Stimulated activated CD8-positive, alpha-beta memory T cell treated with anti-CD3 and anti-CD28 coated beads, Interleukin-7, amount 100 ng/mL, for 24 hours (primary cell): ENCODE measurements at places on chromosomes 13 and 19.
A peak's percentile ranks its signal among the peaks of the same experiment; 100 is the strongest.

DNA sequence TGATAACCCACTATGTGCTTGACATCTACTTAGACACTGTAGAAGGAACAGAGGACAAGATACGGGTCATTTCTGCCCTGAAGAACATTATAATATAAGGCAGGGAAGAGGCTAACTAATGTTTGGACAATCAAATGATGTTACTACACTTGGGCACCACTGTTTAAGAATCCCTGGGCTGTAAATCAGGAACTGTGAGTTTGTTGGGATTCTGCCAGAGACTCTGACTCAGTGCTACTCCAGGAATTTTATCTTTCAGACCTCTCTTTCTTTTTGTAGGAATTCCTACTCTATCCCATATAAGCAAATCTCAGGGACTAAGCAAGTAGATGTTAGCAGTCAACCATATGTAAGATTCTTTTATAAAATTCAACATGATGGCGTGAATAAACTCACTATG is 3.1 kb upstream of the ZNF471 start:
- DNase-seq, result no peak

DNA sequence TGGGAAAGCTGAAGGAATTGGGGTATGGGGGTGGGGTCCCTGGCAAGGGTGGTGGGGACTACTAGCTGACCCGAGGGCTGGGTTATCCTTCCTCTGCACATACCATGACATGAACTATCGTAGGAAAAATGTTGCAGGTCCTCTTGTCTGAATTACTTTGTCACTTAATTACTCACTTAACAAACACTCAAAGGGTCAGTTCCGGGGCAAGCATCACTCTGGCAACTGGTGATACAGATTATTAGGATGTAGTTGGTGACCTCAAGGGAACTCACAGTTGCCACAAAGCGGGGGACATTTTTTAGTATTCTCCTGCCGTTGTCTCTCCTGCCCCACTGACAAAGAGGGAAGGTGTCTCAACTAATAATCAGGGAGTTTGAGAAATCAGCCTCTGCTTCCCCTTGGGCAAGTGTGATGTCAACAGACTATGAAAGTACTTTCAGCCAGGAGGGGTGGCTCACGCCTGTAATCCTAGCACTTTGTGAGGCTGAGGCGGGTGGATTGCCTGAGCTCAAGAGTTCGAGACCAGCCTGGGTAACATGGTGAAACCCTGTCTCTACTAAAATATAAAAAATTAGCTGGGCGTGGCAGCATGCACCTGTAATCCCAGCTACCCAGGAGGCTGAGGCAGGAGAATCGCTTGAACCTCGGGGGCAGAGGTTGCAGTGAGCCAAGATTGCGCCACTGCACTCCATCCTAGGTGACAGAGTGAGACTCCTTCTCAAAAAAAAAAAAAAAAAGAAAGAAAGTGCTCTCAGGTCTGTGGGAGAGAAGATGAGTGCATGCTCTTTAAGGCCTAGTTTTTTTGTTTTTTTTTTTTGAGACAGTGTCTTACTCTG is 10.3 kb downstream of the DNAJB1 start:
- no peak for DNase-seq

GRCh38 chr19:50797429-50797780 is 7.2 kb downstream of the ACP4 start:
- DNase-seq, result no peak

DNA sequence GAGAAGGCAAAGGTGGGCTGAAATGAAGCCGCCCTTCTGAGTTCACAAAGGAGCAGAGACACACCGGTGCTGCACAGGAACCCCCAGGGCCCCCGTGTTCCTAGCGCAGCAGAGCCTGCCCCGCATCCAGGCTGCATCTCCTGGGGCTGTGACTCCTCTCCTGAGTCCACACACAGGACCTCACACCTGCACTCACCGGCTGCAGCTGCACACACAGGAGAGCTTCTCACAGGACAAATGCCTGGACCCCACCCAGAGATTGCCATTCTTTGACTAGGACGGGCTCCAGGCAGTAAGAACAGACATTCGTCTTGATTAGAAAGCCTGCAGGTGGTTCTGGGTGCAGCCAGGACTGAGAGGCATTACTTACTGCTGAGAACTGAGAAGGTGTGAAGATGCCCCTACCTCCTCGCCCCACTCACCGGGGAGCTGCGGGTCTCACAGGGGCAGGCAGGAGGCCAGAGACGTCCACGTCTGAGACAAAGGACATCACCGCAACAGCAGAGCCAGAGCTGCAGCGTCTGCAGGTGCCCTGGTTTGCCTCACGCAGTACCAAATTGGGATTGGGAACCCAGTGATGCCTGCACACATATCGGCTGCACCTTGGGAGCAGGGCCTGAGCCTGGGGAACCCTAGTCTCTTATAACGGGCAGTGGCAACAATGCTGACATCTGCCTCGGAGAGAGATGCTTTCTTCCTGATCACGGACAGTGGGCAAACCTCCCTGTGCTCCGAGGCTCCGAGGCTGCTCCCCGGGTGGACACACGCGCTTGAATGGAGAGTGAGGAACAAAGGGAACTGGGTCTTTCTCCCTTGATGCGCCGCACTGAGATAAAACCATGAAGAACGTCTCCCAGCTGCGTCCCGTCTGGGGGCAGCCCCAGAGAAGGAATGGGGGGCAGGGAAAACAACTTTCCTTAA is 50.4 kb downstream of the RASA3 start:
- no peak for DNase-seq

DNA sequence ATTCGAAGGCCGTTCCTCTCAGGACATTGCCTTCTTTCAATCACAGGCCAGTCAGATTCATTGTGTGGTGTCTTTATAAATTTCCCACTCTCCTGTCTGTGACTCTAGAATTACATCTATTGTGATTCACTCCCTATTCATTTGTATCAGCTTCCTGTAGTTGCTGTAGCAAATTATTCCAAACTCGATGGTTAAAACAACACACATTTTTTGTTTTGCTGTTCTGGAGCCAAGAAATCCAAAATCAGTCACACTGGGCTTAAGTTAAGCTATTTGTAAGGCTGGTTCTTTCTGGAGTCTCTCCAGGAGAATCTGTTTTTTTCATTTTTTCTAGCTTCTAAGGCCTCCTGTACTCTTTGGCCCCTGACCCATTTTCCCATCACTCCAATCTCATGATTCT is 1487.0 kb upstream of the SLC10A2 start:
- no peak for DNase-seq

DNA sequence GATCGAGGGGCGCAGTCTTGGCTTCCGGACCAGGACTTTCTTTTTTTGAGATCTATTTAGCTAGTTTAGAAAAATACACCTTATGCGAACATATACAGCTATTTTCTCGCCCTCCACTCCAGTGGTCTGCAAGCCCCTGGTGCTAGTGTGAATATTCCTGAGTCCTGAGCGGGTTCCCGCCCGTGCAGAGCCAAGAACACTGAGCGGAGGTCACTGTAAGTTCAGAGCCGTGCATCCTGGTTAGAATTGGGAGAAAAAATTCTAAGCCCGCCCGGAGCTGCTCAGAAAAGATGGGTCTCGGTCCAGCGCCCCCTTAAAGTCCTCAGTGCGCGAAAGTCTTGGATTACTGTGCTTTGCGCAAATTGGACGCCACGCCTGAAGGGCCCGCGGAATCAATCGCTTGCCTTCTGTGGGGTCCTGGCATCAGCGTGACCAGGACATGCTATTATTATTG is 117.7 kb downstream of the KCNRG start:
- DNase-seq, result no peak

DNA sequence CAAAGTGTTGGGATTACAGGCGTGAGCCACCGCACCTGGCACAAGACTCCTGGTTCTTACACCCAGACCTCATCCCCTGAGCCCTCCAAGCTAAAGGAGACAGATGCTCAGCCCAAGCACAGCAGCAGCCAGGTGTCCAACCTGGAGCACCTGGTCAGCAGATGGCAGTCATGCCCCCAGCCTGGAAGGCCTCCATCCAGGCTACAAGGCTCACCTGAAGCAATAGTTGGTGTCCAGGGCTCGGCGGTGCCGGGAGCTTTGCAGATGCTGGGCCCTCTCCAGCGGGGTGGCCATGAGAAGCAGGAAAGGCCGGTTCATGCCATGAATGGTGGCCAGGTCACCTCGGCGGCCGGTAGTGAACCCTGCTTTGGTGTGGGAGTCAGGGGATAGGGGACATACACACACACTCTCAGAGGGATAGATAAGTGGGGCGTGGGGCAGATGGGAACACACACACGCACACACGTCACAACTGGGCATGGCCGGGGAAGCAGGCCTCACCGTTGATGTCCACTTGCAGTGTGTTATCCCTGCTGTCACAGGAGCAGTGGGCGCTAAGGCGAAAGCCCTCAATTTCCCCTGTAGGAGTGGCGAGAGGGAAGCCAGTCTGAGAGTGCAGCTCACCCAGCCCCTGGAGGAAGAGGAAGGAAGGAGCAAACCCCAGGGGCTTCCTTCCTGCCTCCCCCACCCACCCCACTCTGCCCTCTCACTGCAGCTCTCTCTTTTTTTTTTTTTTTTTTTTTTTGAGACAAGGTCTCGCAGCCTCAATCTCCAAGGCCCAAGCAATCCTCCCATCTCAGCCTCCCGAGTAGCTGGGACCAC is 11.8 kb downstream of the TGFB1 start:
- DNase-seq, result no peak

- no peak for DNase-seq
Observed at GRCh38 chr13:90793261-90793820, 554.1 kb upstream of the MIR17HG start.

- DNase-seq, result peak; percentile 69
Observed at GRCh38 chr13:52617070-52618060, 24.9 kb upstream of the HNRNPA1L2 start.

GRCh38 chr19:55304980-55305379 is 20.2 kb downstream of the TMEM150B start:
- no peak for DNase-seq

GRCh38 chr19:10116866-10117616 is 2.7 kb downstream of the EIF3G start:
- DNase-seq, result no peak

DNA sequence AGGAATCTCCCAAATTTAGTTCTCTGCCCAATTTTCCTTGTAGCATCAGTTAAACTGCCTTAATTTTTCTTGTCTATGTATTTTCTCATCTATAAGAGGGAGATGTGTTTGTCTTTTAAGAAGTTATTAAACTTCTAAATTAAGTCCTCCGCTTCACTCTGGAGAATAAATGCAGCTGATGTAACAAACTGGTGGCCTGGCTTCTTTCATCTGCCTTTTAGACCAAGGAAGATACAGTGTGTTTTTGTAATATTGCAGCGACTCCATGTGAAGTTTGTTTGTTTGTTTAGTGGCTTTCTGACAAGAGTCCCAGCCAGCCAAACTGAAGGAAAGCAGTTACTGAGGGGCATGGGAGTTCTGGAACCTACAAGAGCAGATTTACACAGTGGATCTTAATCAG is 56.4 kb downstream of the KLF12 start:
- no peak for DNase-seq

- no peak for DNase-seq
Observed at GRCh38 chr13:30435911-30436451, 13.7 kb downstream of the UBE2L5 start.

GRCh38 chr13:32720026-32720425 is 133.8 kb downstream of the PDS5B start:
- no peak for DNase-seq

GRCh38 chr19:29687244-29687896 is 22.1 kb downstream of the PLEKHF1 start:
- DNase-seq, result no peak

DNA sequence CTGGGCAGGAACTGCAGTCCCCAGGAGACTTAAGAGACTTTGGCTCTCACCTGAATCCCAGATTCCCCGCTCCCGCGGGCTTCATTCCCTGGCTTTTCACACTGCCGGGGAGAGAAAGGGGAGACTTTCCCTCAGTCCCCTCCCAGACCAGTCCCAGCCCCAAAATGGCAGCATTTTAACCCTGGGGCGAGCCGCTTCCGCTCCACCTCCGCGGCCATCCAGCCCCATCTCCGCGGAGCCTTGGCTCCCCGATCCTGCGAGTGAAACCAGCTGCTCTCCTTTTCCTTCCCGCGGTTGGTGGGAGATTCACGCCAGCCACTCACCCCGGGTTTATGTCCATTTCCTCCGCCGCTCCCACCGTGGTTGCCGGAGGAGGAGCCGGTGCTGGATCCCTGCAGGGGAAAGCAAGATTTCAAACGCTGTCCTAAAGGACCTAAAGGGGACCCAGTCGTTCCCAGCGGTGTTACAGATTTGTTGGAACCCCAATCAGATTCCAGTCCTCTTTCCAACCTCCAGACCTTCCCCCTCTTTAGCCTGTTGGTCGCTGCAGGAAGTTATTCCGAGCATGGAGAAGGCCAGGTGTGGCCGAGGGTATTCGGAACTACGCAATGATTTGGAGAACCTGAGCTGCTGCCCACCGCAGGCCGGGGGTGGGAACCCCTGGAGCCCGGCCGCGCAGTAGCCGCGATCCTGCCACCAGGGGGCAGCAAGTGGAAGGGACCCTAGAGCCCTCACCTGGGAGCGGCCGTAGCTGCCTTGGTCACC is 3.4 kb downstream of the DMKN start:
- peak; percentile 62 for DNase-seq

DNA sequence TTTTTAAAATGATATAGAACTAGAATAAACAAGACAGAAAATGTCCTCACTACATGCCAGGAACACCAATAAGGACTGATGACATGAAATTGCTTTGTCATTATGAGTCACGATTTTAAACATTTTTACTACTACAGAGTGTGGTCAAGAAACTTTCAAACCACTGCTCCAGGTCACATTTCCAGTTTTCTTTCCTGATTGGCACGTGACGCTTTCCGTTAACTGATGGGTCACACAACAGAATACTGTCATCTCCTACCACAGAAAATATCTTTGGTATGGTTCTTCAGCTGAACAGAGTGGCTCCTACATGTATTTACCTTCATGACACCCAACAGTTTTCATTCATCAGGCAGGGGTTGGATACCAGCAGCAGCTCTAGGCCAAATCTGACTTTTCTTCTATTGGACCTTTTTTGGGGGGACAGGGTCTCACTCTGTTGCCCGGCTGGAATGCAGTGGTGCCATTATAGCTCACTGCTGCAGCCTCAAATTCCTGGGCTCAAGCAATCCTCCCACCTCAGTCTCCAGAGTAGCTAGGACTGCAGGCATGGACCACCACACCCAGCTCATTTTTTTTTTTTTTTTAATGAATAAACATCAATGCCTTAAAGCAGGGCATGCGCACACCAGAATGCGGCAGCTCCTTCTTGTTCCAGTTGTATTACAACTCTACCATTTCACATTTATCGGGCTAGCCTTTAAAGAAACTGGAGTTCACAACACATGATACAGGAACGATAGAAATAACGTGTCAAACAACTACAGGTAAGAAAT is 147.4 kb downstream of the RNF17 start:
- DNase-seq, result no peak

- DNase-seq, result no peak
Observed at GRCh38 chr19:29411113-29411581, 114.6 kb upstream of the VSTM2B start.
